ENCODE measurements at places on chromosomes 2 and 18.
A peak's percentile ranks its signal among the peaks of the same experiment; 100 is the strongest.

DNA sequence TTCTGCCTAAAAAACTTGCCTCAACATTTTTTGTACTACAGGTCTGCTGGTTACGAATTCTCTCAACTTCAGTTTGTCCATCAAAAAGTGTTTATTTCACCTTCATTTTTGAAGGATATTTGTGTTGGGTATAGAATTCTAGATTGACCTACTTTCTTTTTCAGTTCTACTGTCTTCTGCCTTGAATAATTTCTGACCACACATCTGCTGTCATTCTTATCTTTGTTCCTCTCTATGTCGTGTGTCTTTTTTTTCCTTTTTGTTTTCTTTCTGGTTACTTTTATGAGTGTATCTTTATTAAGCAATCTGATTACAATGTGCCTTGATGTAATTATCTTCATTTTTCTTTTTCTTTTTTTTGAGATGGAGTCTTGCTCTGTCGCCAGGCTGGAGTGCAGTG lies 25.3 kb downstream of the ADCY3 start:
- DNase-seq: no peak

DNA sequence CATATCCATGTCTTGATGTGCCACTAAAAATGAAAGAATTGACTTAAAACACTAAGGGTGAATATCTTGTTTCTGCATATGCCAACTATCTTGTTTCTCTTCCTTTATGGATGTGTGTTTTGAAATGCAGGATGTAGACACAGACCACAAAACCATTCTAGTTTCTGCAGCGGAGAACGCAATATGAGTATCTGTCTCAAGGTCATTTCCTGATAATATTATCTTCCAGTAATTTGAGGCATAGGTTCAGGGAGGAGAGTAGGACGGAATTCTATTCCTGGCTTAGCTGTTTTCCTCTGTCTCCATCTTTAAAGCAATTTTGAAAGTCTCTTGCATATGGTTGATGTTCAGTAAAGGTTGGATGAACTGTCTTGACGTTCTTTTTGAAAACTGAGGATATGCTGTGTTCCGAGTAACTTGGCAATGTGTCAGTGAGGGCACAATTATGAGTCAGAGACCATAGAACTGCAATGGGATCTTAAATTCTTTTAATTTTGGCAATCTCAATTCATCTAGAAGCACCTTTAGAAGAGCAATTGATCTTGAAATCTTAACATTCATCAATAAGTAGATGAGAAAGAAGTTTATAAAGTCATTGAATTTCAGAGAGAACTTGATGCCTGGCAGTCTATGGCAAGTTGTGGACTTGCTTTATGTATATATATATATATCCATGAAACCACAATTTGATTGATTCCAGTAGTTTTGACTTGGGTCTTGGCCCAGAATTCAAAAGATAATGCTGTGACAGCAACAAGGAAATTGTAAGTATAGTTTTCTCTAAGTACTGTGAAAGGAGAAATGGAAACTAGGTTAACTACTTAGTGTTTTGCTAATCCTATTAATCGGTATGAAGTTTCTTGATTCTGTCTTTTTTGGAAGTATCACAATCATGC lies 24.8 kb downstream of the RAB27B start:
- DNase-seq: no peak

DNA sequence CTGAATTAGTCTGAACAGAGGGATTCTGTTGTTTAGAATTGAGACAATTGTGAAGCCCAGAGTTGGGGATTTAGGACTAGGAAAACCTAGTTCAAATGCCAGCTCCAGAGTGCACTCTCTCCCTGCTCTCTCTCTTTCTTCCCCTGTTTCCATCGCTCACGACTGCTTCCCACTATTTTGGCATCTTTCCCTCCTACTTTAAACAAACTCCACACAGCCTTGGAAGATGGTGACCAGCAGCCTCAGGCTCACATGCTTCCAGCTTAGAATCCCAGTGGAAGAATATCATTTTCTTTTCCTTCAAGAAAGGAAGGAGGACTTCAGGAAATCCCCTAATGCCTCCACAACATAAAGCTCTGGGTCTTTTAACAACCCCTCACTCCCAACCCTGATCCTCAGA lies 6.1 kb upstream of the DNMT3A start:
- no peak for DNase-seq

DNA sequence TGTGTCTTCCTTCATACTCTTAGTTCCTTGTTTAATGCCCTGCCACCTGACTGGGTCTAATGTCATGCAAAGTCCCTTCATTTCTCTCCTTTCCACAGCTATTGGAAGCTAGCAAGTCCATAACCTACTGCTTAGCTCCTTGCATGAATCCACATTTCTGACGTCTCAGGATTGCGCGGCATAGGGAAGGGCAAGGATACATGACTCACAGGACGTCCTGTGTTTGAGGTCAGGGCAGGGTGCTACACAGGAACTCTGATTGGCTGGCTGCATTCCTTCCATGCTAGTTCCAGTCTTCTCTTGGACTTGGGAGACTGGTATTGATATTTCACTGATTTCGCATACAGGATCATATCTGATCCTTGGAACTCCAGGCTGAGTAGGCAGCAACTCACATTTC lies 137.9 kb downstream of the CDH2 start:
- DNase-seq: no peak

- no peak for DNase-seq
These were observed 63.8 kb downstream of the ACTR2 start for GRCh38 chr2:65291216-65292105.

DNA sequence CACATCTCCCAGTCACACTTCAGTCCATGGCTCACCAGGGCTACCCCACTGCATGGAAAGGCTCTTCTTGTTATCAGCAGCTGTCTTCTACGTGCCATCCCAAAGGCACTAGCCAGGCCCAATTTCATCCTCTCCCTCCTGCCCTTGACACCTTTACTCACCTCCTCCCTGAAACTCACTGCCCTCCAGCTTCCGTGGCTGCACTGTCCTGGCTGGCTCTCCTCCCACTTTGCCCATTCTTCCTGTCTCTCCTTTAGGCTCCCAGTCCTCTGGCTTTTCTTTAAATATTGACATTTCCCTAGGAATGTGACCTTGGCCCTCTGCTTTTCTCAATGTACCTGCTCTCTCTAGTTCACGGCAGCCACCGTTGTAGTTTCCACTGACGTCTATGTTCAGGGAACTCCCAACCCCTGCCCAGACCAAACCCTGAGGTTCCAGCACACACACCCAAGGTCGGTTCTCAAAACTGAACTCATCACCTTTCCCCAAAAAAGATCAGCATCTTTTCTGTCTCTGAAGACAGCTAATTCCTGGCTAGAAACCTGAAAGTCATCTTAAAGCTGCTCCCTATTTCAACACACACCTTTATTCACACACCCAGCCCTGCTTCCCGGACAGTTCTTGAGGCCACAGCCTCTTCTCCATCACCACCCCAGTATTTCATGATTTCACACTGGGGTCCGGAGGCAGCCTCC lies 36.7 kb downstream of the WDFY1 start:
- DNase-seq: no peak

DNA sequence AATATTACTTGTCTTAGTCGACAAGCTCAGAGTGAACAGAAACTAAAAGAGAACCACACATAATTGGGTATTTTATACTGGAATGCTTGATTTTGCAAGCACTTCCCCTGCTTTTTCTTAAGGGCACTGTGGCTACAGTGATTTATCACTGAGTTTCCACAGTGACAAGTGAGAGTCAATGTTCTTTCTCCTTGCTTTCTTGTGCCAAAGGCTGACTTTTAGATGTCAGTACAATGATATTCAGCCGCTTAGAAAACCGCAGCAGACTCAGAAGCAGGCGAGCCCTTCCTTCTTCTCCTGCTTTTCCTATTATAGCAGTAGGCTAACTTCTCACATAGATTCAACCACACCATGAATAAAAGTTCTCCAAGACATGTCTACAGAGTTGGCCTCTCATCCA lies 1603.6 kb upstream of the NXPH2 start:
- DNase-seq: no peak

GRCh38 chr18:24491927-24492834 lies 31.7 kb downstream of the HRH4 start:
- DNase-seq: peak; percentile 43

DNA sequence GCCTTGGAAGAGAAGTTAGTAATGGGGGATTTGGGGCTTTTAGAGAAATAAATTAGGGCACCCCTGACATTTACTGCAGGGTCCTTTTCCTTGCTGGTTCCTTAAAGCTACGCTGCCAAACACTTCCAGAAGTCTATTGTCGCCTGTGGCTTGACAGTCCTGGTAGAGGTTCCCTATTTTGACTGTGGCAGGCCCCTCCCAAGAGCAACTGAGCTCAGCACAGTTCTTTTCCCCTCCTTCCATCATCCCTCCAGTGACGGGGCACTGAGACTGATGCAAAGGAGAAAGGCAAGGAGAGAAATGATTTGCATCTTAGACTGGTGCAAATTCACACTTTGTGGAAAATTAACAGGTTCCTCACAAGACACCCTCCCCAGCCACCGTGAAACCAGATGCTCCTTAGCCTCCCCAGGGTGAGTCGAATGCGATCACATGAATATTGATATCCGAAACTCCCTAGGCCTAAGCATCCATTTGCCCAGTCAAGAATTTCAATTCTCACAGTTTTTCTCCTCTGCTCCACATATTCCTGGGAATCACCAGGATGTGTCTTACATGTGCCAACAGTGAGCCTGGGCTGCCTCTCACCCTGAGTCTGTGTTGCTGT lies 45.4 kb downstream of the RABL2A start:
- DNase-seq: no peak

GRCh38 chr2:15844211-15844801 lies 96.0 kb upstream of the MYCN start:
- no peak for DNase-seq

GRCh38 chr2:118321432-118322105 lies 233.3 kb downstream of the INSIG2 start:
- DNase-seq: no peak

- DNase-seq: no peak
These were observed 810.4 kb upstream of the HS6ST1 start for GRCh38 chr2:129129087-129129486.

Measured in GM13976 (cell line).